CD4-positive, alpha-beta T cell (primary cell): ENCODE measurements at places on chromosomes 12 and 14.
A peak's percentile ranks its signal among the peaks of the same experiment; 100 is the strongest.

DNA sequence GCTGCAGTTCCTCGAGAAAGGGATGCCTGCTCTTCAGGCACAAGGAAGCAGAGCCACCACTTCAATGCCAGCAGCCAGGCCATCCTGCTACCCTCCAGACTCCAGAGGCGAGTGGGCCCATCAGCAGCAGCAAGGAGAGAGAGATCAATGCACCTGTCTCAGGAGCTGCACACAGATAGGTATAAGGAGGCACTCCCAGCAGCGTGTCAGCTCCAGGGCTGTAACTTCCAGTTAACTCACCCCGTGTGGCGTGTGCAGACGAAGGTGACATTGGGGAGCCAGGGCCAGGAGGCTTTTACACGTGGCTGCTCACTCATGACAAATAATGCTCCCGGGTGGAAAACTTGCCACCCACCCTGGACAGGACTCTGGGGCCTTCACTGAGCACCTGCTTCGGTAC is 24.2 kb downstream of the GALNT16 start:
- H3K27me3 ChIP-seq, result no peaks in the 10 kb centered on the region
- H3K4me3 ChIP-seq, result no peak overlapping the region
- H3K4me1 ChIP-seq, result no peaks in the 10 kb centered on the region

GRCh38 chr12:116520801-116521471 is 38.2 kb upstream of the MAP1LC3B2 start:
- no peaks in the 10 kb centered on the region for H3K36me3 ChIP-seq
- H3K4me1 ChIP-seq, result peaks cover 6% of the 10 kb centered on the region
- no peaks in the 10 kb centered on the region for H3K27me3 ChIP-seq
- DNase-seq, result no peak
- no peak overlapping the region for H3K4me3 ChIP-seq

GRCh38 chr12:22272335-22273151 is 62.0 kb downstream of the ST8SIA1 start:
- H3K4me3 ChIP-seq, result no peak overlapping the region
- no peaks in the 10 kb centered on the region for H3K27me3 ChIP-seq
- no peak overlapping the region for H3K27ac ChIP-seq
- H3K4me1 ChIP-seq, result no peaks in the 10 kb centered on the region
- no peaks in the 10 kb centered on the region for H3K36me3 ChIP-seq

DNA sequence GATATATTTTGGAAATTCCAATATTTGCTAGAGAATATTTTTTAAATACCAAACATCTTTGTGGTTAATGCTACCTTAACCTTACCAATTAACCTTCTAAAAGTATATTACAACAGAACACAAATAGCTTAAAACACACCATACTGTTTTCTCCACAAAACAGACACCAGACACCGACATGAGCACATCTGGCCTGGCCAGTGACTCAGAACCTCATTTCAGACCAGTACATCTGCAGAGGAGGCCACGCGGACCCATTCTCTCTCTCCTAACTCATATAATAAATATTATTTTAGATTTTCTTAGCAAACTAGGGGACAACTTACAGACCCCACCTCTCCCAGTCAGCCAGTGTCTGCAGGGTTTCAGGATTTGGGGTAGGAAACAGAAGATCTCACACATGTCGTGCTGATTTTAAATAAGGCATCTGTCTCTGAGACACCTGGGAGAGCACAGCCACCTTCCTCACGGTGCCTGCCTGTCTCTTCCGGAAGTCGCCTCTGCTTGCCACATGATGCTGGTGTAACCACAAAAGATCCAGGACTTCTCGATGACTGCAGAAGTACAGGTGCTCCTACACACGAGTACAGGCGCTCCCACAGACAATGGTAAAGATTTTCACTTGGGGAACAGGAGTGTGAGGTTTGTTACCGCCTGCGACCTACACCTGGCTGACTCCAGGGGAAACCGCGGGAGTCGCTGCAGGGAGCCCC is 9.7 kb upstream of the ANKLE2 start:
- peak overlapping the region; percentile 4 for H3K4me3 ChIP-seq
- peak overlapping the region; percentile 62 for H3K27ac ChIP-seq
- DNase-seq, result peak; percentile 81
- peaks cover 34% of the 10 kb centered on the region for H3K36me3 ChIP-seq
